Fibroblast of skin of right biceps (primary cell): ENCODE measurements at places on chromosomes 3 and 15.

- peak; percentile 43 for DNase-seq
These were observed 12.5 kb downstream of the RAB27A start for GRCh38 chr15:55277116-55277564.

- DNase-seq: no peak
These were observed 24.1 kb upstream of the NIT2 start for GRCh38 chr3:100310355-100310965.

DNA sequence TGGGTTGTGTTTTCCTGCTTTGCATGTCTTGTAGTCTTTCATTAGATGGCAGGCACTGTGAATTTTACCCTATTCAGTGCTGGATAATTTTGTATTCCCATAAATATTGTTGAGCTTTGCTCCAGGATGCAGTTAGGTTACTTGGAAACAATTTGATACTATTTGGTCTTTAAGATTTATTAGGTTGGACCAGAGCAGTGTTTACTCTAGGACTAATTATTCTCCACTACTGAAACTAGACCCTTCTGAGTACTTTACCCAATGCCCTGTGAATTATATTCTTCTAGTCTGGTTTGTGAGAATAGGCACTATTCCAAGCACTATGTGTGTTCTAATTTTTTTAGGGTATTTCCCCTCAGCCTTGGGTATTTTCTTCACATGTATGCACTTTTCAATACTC, 37.8 kb upstream of the TASOR start:
- no peak for DNase-seq

DNA sequence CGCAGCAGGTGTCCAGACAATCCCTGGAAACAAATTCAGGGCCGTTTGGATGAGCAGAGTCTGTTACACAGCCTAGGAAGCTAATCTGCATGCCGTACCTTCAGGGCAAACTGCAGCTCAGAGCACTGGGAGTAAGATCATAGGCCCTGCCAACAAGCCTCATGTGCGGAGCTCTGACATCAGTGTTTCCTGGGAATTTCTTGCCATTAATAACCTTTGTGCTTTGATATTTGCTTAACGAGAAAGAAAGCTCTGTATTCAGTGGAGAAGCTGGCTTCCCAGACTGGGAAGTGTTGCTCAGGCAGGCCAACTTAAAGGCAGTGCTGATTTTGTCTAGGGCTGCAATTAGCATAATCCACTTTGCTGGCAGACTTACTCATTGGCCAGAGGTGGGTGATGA, 116.1 kb upstream of the KLHL25 start:
- DNase-seq: no peak

DNA sequence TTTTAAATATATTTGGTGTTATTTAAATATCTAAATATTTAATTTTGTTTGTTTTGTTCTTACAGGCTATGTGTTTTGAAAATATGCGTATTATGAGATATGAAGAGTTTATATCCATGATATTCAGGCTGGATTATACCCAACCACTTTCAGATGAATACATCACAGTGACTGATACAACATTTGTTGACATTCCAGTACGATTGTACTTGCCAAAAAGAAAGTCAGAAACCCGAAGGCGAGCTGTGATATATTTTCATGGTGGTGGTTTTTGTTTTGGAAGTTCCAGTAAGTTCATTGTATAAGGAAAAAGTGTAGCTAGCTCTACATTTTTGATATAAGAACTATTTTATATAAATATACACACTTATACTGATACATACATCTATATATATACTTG, 6.9 kb downstream of the AADACL2 start:
- DNase-seq: no peak

DNA sequence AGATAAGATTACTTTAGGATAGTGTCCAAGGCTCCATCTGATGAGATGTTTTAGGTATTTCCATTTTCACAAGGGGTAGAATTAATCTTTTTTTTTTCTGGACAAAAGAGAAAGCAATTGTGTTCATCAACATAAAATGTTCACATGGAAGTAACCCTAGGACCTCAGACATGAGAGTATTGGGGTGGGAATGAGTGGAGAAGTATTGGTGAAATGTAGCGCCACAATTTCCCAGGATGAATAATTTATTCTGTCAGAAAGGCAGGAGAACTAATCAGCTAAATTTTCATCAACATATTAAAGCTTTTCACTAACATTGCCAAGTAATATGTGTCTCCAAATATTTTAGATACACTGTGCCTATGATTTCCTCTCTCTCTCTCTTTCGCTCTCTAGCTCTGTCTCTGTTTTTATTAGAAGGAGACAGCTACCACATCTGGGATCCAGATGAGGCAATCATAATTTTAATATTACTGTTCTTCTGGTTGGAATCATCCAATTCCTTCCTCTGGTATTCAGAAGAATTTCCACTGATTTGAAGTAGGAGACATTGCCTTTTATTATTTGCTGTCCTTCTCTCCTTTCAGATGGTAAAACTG, 21.6 kb upstream of the ZNF280D start:
- DNase-seq: peak; percentile 62

GRCh38 chr3:132517311-132517710, 79.8 kb upstream of the ACKR4 start:
- no peak for DNase-seq

DNA sequence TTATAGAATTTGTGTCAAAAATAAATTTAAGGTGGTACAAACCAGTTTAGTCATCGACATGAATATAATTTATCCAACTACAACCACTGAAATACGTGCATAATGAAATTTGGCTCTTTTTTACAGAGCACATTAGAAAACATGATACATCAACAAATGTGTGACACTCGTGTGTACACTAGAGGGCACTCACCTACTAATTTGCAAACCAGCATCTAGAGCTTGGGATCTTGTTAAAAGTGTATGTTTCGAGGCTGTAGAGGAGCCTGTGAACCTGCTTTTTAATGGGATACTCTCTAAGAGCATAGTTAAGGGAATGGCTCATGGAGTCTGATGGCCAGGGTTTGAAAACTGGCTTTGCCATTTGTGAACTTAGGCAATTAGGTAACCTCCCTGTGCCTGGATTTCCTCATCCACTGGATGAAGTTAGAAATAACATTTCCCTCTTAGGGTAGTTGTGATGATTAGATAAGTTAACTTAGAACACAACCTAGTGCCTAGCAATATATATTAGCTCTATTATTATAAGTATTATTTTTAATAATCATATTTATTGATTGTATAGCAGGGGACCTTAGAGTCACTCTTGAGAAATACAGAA, 8.8 kb upstream of the CPOX start:
- peak; percentile 65 for DNase-seq

- DNase-seq: no peak
These were observed 97.7 kb upstream of the ATP2B2 start for GRCh38 chr3:10602769-10603768.

- peak; percentile 30 for DNase-seq
These were observed 111.5 kb downstream of the FBN1 start for GRCh38 chr15:48533982-48534381.

DNA sequence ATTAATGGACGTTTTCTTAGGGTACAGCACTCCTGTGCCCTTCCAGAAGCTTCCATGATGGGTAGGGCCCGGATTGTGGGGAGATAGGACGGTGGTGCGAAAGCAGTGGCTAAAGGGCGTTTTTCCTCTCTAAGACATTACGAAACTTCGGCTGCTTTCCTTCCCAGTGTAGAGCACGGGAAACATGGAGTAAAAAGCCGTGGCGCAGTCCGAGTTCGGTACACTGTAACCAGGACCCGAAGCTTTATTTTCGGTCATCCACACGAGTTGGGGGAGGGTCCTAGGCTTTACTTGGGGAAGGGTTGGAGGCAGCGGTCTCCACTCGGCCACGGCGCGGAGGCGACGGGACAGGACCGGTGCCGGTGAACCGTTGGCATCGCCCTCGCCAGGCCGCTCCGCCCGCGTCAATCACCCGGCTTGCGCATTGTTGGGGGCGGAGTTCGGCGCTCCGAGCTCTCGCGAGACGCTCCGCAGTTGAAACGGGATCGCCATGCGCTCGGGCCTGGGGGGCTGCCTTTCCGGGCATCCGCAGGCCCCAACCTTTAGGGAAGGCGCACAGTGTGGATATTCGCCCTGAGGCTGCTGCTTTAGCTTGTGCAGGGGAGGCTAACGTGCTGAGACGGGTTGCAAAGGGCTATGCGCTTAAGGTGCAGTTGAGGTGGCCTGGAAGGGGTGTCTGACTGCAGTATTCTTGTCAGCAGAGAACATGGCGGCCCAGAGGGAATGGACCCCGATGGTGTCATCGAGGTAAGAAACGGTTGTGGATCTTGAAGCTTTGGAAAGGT, 546 bp downstream of the EIF4A2 start:
- peak; percentile 75 for DNase-seq

DNA sequence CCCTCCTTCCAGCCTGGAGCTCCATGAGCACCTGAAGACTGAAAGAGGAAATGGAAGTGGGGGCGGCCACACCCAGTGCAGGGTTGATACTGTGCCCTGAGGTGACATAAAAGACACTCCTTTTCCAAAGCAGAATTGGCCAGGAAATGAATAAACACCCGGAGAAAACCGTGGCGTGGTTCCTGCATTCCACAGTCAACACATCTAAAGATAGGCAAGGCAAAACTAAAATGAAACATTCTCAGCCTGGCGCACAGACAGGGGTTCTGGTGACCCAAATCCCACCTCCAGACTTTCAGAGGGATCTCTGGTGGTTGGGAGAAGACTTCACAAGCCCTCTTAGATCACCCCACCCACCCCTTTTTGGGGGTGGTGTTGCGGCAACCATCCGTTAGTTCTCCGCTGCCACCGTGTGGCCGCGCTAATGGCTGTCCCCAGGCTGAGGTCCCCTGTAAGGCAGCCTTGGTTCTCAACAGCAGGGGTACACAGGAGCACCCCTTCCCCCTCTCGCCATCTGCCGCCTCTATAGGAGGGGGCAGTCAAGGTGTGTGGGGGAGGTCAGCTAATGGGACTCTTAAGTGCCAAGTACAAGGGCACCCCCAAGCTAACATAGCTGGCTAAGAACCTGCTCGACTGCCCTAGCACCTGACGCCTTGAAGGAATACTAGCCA, 2.5 kb upstream of the MST1R start:
- peak; percentile 46 for DNase-seq

GRCh38 chr3:33795856-33796536, 2.4 kb upstream of the PDCD6IP start:
- no peak for DNase-seq

DNA sequence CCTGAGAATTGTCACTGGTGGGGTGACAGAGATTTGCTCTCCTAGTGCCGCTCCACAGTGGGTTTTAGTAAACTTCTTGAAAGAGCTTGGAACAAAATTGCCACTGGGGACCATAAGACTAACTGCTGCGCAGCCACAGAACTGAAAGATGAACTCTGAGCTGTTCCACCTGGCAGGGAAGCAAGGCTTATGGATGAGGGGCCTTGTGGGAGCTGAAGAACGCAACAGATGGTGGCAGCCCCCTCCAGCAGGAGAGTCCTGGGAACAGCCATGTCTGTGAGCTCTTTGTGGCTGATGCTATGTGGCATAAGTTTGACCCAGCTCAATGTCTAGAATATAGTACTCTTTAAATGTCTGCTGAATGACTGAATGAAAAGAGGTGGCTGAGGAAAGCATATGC, 66.8 kb upstream of the C2CD4B start:
- no peak for DNase-seq

- DNase-seq: no peak
These were observed 504.2 kb downstream of the IGSF11 start for GRCh38 chr3:118530350-118530922.

GRCh38 chr15:62791694-62792093, 250.9 kb upstream of the TPM1 start:
- no peak for DNase-seq

- DNase-seq: no peak
These were observed 73.0 kb upstream of the ETV5 start for GRCh38 chr3:186181901-186182300.

DNA sequence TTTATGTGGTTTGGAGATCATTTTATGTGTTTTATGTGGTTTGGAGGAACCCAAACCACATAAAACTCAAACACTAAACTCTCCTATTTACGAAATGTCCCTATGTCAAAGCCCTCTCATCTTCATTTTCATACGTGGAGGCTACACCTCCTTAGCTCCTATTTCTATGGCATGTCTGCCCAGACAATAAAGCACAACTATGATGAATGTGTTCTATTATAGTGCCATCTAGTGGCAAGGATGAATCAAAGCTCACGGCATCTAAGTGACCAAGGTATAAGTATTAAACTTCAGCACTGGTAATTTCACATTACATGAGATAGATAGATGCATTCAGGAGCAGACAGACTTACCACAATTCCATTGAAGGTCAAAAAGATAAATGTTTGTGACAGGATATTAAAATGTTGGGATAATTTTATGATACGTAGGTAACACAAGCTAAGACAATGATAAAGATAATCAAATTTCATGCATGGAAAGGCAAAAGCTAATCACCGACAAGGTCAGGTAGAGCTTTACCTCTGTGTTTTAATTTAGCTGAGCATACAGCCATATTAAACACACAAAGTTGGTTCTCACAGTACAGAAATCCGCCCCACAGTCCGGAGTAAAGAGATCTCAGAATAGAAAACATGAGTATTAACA, 130.6 kb upstream of the FHIT start:
- peak; percentile 33 for DNase-seq

DNA sequence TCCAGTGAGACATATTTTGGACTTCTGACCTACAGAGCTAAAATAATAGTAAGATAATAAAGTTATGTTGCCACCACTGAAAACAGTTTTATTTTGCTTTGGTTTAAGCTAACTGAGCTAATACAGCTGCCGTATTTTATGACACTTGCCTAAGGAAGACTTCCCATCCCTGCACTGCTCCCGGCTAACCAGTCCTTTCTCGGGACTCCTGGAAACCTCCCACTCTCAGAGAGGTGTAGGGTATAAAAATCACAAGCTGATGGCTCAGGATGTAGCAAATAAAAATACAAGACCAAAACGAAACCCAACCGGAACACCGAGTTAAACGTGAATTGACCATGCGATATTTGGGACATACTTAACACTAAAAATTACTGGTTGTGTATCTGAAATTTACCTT, 448 bp upstream of the KBTBD12 start:
- no peak for DNase-seq

DNA sequence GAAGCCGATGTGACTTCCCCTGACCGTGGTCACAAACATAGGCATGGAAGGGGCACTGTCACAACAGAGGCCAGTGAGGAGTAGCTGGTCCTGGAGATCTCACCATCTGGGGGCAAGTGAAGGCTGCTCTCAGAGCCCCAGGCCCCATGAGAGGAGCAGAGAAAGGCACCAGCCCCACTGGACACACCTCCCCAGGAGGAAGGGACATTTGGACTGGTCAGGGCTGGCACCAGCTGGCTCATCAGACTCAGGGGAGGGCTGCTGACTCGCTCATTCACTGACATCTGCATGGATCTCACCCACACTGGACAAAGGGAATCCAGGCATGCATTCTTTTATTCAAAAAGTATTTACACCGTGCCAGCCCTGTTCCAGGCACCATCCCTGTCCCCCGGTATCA, 26.8 kb downstream of the ESYT3 start:
- DNase-seq: no peak
